T-cell (primary cell): ENCODE measurements at places on chromosomes 2 and 18. TPM values are rescaled to one million over a fixed set of nuclear protein-coding genes. Genes with fewer than 3 reads are reported as not detected.

FAM237A gene
- not detected for total RNA-seq

DNA sequence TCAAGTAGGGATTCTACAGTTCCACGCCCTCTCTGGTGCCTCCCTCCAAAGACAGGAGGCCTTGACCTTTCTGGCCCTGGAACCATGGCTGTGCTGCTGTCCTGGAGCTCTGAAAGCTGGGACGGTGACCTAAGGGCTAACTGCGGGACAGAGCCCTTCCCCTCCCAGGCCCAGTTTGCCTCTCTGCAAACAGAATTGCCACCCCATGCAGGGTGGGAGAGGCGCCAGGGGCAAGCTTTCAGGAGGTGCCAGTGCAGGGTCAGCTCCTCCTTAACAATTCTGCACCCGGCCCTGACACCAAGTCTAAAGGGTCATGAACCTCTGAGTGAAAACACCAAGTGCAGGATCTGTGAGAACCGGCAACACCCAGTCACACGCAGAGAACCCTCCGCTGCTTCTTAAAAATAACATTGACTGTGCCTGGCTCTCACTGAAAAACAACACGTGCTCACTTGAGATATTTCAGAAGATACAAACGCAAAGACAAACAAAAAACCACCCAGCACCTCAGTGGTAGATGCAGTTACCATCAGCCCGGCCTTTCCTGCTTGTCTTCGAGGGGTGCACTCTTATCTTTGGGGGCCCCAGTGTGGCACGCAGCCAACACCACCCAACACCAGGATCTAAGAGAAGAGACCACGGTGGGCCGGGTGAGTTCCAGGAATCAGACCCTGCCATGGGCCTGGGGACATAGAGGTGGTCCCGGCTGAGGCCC is 1.1 kb upstream of the SNED1 start:
- DNase-seq = no peak

DNA sequence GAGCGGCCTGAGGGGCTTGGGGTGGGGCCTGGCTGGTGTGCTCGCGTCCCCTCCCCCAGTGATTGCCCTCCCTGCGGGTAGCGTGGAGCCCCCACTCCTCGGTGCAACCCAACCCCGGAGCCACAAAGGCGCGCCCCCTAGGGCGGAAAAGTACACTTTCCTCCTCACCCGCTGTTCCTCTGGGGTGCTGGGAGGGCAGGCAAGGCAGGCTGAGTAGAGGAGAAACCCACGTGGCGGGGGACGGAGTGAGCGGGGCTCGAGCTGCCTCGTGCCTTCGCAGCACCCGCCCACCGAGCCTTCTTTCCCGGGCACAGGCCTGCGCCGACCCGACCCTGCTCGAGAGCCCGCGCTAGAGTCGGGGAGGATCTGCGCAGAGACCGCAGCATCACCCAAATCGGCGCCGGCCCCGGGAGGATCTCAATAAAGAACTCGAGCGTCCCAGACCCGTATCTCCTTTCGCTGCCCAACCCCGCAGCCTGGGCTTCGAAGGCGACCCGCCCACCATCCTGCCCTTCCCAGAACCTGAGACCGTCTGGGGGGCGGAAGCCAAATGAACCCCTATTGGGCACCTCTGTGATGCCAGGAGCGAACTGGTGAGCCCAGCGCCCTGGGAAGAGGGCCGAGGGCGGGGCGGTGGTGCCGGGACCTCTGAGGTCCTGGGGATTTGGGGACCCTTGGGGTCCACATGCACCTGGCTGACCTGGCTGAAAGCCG is 1.5 kb downstream of the UCN start:
- DNase-seq = no peak

TWIST2 gene
- not detected for total RNA-seq

GRCh38 chr2:68059784-68060525 is 2.8 kb downstream of the C1D start:
- no peak for DNase-seq

- no peak for DNase-seq
These were observed 44.4 kb downstream of the EN1 start for GRCh38 chr2:118803012-118803411.

EMX1 gene
- not detected for total RNA-seq

- DNase-seq = no peak
These were observed 91.6 kb downstream of the TMX3 start for GRCh38 chr18:68623342-68623741.

DNA sequence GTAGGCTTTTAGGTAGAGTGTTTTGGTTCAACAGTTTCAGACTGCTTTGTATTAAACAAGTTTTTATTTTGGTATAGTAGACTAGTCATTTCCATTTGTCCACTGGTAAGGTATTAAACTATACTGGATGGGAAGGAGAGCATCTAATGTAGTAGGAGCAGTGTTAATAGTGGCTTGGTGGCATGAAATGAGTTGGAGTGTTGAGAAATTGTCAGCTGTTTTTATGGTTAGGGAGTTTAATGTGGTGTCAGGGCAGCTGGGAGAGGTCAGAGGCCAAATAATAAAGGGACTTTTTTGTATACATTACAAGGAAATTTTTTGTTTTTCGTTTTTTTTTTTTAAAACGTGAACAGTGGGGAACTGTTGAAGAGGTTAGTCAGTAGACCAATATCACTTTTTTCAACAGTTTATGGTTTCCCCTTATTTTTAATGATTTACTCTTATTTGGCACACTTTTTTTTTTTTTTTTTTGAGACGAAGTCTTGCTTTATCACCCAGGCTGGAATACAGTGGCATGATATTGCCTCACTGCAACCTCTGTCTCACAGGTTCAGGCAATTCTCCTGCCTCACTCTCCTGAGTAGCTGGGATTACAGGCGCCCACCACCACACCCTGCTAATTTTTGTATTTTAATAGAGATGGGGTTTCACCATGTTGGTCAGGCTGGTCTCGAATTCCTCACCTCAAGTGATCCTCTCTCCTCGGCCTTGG is 21.2 kb downstream of the ACTR3 start:
- no peak for DNase-seq

THSD7B gene
- not detected for total RNA-seq

DNA sequence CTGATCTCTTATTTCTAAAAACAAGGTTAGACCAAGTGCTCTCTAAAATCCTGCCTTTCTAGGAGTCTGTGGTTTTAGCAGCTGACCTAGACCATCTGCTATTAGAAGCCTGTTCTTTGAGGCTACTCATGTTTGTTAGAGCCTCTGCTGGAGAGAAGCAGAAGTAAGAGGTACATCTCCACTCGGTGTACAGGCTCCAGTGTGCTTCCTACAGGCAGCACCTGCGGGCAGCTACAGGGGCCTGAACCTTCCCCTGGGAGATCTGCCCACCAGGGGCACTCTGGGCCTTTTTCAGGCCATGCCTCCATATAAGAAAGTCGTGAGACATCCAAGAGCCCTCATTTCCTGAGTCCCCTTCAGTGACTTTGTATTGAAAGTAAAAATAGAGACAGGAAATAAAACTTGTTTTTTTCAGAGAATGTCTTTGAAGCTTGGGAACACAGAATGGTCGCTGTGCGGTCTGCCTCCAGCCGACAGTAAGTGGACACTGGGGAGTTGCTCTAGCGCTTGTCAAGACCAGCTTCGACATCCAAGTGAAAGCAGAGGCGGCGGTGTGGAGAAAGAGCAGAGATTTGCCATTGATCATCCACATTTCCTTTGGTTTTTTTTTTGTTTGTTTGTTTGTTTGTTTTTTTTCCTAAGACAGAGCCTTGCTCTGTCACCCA is 31.7 kb downstream of the ONECUT2 start:
- no peak for DNase-seq

DNA sequence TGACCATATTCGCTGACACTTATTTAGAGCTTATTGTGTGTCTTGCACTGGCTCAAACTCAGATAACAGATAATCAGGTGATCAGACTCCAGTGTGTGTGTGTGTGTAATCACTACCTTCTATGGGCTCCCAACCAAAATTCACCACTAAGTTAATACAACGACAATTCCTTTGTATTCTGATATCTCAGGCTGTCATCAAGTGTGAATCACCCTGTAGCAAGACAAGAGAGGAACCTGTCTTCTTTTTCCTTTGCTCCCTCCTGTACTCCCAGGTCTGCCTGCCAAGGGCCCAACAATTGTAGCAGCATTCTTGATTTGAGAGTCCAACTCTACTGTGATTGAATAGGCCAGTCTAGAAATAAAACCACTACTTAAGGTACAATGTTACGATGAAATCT is 25.8 kb downstream of the ITGB6 start:
- no peak for DNase-seq

ADRA2B gene
- total RNA-seq = 0.77 TPM

DNA sequence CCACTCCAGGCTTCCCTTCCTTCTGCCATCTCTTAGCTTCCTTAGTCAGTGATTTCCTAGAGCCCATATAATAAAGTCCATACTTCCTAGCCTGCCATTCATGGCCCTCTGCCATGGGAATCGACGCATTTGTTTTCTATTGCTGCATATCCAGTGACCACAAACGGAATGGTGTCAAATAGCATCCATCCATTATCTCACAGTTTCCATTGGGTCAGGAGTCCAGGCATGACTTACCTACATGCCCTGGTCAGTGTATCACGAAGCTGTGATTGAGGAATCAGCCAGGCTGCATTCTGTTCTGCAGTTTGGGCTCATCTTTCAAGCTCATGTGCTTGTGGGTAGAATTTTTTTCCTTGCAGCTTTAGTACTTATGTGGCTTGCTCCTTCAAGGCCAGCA is 209.7 kb upstream of the EPAS1 start:
- no peak for DNase-seq

DNA sequence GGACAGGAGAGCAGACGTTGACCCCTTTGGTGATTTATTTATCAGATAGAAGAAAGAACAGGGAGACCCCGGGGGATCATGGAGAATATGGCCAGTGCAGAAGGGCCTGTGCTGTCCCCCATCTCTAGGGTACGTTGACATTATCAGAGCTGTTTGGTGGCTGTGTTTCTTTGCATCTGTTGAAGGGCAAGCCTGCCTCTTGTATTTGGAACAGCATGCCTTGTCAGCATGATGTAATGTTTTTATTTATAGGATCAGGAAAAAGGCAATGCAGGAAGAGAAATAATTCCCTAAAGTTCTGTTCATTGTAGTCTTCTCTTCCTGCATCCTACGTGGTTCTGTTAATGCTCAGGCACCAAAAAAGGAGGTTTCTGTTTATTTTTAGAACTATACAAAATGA is 49.8 kb upstream of the CABYR start:
- no peak for DNase-seq

DCDC2C gene
- not detected for total RNA-seq

PAX8 gene
- 1.3 TPM for total RNA-seq

DNA sequence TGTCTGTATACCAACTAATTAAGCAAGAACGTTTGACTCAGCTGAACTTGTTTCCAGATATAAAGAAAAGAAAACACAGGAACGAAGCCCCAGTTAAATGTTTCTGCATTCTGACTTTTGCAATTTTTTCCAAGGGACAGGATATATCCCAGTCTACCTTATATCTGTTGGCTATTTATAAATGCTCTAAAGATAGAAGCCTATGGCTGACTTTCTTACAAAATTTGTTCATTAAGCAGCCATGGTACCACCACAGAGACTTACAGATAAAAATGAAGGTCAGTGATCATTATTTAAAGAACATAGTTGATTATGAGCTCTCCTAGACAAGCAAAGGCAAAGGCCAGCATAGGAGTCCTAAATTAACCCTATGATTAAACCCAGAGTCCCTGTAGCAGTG is 462.7 kb upstream of the SPHKAP start:
- DNase-seq = no peak

KLHL14 gene
- 0.41 TPM for total RNA-seq

G6PC2 gene
- not detected for total RNA-seq

GRCh38 chr18:48136827-48137373 is 206.4 kb upstream of the SMAD2 start:
- DNase-seq = no peak

PDE11A gene
- not detected for total RNA-seq

GRCh38 chr2:7324706-7325105 is 407.5 kb downstream of the RNF144A start:
- no peak for DNase-seq

ANKRD62 gene
- total RNA-seq = not detected

GRCh38 chr2:46258937-46259776 is 38.0 kb upstream of the EPAS1 start:
- DNase-seq = no peak

MDH1B gene
- 0.33 TPM for total RNA-seq

- no peak for DNase-seq
These were observed 43.4 kb downstream of the COMMD1 start for GRCh38 chr2:61948661-61949457.

- no peak for DNase-seq
These were observed 4.3 kb downstream of the FRZB start for GRCh38 chr2:182862091-182862490.

DNA sequence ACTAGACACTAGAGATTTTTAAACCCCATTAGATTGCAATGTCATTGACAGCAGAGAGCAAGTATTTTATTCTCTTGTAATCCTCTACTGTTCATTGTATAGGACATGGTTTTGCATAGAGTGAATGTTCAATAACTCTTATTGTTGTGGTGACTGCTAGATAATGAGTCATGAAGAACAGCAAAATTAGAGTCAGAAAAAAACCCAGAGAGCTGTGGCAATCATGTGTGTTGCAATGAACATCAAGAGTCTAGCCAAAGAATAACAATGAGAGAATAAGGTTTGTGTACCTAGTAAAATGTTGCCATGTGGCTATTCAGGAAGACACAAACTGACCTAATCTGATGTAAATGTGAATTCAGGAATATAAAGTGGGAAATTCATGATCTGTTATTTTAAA is 684.0 kb downstream of the DSC3 start:
- DNase-seq = no peak

FAM110C gene
- total RNA-seq = 1.5 TPM

GRCh38 chr2:160859096-160859495 is 301.1 kb upstream of the TANK start:
- DNase-seq = no peak

DNA sequence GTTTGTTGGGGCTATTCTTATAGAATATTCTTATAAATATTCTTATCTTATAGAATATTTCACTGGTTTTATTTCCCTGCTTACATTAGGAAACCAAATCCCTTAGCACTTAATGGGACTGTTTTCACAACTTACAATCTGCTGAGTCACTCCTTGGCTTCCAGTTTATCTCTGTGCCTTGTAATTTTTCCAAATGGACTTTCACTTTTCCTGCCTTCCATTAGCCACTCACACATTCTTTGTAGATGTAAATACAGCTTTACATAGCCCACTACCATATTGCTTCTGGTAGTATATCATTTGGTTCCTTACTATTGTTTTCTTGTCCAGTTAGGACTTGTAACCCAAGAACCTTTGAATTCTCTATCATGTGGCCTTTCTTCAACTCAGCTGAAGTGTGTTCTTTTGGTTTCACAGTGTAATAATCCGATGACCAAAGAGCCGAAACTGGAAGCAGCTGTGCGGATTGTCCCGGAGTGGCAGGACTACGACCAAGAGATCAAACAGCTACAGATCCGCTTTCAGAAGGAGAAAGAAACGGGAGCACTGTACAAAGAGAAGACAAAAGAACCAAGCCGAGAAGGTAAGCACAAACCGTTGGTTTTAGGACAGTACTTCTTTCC is 96.1 kb downstream of the UGGT1 start:
- no peak for DNase-seq

- no peak for DNase-seq
These were observed 52.5 kb downstream of the TIMM21 start for GRCh38 chr18:74200780-74201179.

FSHR gene
- total RNA-seq = not detected

GRCh38 chr2:74755386-74755785 is 78.5 kb upstream of the HK2 start:
- DNase-seq = no peak

LYG2 gene
- total RNA-seq = not detected
